ENCODE measurements at places on chromosomes 5 and 9.

- DNase-seq = no peak
Measured at GRCh38 chr5:139861021-139861888, 65.6 kb downstream of the PSD2 start.

GRCh38 chr5:127942246-127943060, 141.1 kb upstream of the SLC12A2 start:
- no peak for DNase-seq

DNA sequence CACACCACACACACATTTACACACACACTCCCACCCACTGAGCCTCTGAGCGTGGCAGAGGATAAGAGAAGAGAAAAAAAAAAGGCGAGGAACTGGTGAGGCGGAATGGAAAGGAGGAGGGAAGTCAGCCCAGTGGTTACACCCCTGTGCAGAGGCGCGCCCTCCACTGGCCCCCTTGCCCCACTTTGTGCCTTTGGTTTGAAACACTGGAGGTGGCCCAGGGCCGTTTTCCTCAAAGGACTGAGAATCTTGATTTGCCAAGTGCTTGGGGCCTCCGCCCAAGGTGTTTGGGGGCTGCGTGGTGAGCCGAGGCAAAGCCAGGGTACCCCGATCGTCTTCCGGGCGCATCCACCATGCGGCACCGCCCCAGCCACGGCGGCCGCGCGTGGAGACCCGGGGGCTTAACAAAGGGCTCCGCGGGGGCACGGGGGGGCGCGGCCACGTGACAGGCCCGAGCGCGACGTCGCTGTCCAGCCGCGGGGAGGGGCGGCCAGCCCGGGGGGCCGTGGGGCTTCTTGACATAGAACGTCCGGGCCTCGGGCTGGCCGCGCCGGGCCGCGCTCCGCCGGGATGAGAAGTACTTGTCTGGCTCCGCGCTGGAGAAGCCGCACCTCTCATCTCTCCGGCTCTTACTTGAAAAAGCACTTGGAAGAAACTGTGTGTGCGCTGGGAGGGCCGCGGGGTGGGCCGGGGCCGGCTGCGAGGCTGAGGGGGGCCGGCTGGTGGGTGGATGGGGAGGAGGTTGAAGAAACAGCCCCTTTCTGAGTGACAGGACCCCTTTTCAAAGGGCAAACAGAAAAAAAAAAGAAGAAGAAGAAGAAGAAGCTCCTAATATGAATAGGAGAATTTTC, 21.0 kb downstream of the NR2F1 start:
- DNase-seq = no peak

- no peak for DNase-seq
Measured at GRCh38 chr9:6564868-6565267, 80.7 kb downstream of the GLDC start.

- no peak for DNase-seq
Measured at GRCh38 chr5:159564031-159564430, 233.7 kb upstream of the IL12B start.

DNA sequence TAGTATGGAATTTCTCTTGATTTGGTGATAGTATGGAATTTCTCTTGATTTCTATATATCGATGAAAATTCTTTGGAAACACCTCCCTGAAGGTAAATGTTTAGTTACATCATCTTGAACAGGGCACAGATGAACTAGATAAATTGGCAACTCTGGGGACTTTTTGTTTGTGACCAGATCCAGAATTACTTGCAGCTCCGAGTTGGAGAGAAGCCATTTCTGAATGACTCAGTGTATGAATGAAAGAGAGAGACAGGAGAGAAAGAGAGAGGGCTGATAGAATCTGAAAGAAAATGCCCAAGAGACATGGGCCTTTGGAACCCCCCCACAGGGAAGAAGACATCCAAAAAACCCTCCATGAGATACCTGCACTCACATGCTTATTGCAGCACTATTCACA, 14.1 kb downstream of the TNFSF15 start:
- no peak for DNase-seq

DNA sequence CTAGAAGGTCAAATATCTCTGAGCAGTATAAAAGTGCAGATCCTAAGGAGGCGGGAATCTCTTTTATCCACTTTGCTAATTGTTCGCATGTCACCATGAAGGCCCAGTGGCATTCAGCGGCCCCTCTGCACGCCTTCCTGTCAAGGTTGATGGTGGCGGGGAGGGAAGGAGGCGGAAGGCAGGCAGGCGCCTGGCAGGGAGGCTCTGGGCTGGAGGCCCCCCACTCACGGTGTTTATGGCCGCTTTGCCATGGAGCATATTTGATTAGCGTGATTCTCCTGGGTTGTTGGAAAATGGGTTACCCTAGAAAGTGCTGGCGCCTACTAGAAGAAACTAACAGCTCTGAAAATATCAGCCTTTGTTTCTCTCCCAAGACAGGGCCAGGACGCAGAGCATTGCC, 209.6 kb downstream of the FSTL4 start:
- no peak for DNase-seq

GRCh38 chr5:143008809-143009521, 238.8 kb downstream of the ARHGAP26 start:
- DNase-seq = peak; percentile 91

GRCh38 chr5:13921578-13921977, 22.9 kb downstream of the DNAH5 start:
- DNase-seq = no peak

DNA sequence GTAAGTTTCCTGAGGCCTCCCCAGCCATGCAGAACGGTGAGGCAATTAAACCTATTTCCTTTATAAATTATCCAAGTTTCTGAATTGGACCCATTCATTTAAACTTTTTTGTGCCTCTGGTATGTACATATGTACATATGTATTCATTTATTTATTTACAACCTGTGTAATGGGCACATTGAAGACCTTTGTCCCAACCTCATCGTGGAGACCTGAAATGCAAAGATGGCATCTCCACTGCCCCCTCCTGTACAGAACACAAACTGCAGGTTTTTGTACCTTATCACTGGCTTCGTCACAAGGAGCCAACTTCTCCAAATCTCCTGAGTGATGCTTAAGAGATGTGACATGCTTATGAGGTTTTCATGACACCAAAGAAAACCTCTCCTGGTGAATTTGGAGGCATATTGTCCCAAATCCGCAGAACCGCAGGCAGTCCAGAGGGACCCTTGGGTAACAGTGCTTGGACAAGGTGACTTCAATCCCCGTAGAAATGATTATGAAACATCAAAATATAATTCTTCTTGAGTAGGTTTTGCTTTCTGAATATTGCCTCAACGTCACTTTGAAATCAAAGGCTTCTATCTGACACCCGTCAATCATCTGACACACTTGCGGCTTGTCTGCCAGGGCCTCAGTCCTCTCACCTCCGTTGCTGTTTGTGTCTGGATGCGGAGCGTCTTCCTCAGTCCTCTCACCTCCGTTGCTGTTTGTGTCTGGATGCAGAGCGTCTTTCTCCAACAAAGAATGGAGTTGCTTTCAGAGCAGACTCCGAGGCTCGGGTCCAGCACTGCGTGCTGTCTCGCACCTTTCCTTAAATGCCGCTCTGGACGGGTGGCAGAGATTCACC, 135.0 kb upstream of the IRX4 start:
- peak; percentile 12 for DNase-seq

DNA sequence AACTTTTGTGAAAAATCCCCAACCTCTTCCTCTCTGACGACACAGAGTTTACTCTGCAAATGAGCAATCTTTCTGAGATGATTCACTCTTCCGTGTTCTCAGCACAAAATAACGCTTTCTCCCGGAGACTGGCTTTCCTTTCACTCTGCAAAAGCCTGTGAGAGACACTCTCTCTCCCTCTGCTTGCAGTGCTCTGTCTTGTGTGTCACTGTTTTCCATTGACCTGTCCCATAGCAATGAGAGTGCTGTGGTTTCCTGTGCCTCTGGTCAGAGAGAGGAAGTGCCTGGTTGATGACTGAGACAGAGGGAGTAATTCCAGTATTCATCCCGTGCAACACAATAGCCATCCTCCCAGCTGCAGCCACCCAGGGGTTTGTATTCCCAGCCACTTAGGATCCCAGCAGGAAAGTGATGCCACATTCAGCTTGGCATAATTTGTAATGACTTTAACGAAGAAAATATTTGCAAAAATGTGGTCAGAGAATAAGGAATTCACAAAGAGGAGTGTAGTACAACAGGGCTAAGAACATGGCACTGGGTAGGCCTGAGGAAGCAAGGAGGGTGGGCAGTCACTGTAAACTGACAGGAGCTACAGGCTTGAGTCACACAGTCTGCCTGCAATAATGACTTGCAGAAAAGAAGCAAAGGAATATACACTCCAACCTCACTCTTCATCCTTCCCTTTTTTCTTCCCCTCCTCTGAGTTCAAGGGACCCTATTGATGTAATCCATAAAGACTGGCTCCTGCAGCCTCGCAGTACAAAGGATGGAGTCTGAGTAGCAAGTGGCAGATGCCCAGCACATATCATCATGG, 463.5 kb upstream of the RGMB start:
- no peak for DNase-seq

- no peak for DNase-seq
Measured at GRCh38 chr9:112551641-112552040, 65.0 kb downstream of the KIAA1958 start.

DNA sequence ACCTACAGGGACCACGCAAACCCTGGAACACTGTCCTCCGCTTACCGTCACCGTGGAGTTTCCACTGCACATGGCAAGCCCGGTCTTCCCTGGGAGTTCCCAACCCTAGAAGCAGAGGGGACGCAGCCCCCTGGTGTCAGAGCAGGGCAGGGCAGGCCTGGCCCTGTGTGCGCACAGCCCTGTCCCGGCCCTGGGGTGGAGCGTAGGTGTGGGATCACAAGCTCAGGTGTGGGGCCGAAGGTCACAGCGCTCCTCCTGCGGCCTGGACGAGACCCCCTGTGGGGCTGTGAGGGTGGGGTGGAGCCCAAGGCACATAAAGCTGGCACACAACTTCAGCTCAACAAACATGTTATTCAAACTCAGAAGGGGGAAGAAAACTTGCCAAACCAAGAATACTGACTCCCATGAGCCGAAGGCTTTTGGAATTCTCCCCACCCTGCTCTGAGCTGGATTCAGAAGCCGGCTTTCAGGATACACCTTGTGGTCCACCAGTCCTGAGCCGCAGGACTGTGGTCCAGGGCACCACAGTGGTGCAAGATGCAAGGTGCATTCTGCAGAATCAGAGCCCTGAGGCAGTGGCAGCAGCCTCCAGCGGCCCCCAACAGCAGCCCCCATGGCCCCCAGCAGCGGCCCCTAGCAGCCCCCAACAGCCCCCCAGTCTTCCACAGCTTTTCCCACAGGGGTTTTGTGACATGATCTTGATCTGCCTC, 11.8 kb upstream of the EXOC3 start:
- no peak for DNase-seq

DNA sequence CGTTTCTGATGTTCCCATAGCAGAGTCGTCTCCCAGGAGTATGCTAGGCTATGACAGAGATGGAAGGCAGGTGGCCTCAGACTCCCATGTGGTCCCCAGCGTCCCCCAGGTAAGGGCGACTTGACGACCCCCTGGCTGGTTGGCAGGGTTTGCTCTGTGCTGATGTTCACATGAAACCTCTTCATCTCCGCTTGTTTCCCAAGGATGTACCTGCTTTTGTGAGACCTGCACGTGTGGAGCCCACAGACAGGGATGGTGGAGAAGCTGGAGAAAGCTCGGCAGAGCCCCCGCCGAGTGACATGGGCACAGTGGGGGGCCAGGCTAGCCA, 108.3 kb downstream of the WNK2 start:
- no peak for DNase-seq

DNA sequence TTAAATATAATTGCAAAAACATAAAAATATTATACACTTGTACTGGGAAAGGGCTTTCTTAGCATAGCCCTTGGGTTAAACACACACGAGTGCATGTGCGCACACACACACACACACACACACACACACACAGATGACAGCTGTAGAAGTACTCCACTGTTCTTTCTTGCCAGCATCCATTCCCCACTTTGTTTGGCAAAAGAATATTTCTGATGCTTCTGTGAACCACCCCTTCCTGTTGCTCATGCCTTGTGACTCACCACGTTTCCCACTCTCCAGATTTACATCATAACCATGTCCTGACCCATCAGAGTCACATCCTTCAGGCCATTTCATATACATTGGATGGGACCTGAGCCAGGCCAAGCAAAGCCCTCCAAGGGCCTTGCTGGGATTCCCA, 280.1 kb downstream of the DNAH5 start:
- DNase-seq = no peak

DNA sequence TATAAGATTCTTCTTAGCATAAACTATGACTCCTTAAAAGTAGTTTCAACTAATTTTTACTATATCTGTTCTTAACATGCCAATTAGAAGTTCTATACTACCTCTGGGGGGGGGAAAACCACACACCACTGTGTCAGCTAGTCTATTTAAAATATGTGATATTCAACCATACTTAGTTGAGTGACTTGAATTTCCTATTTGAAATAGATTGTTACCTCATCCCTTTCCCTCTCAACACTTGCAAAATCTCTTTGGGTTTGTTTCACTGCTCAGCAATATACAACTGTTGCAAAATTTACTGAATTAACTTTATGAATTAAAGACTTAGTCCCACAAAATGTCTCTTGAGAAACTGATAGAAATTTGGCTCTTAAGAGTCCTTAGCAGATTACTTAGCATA, 151.1 kb upstream of the POU5F2 start:
- DNase-seq = no peak

- DNase-seq = no peak
Measured at GRCh38 chr9:129368444-129368978, 190.4 kb upstream of the IER5L start.

- DNase-seq = no peak
Measured at GRCh38 chr5:14816999-14817761, 54.4 kb downstream of the ANKH start.

DNA sequence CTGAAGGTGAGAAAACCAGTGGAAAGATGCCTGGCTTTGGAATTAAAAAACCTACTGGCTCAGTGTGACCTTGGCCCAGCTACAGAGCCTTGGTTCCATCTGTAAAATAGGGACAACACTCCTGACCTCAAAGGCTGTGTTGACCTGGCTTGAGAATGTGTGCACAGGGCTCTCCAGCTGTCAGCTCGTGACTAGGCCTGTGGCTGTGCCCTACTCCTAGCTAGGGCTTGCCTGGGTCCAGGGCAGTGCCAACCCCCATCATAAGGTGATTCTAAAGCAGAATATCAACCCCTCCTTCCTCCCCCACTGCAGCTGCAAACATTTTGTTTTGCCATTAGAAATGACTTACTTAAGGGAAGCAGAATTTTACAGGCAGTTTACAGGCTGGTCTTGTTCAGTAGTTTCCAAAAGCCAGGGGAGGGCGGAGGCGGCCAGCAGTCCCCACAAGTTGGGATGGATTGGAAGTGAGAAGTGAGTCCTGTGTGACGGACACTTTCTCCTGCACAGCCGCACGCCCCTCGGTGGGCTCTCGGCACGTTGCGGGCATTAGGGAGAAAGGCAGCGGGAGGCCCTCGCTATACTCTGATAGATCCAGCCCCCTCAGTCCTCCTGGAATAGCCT, 7.3 kb downstream of the PITX1 start:
- no peak for DNase-seq

- DNase-seq = no peak
Measured at GRCh38 chr5:63963080-63963735, 963 bp upstream of the HTR1A start.

DNA sequence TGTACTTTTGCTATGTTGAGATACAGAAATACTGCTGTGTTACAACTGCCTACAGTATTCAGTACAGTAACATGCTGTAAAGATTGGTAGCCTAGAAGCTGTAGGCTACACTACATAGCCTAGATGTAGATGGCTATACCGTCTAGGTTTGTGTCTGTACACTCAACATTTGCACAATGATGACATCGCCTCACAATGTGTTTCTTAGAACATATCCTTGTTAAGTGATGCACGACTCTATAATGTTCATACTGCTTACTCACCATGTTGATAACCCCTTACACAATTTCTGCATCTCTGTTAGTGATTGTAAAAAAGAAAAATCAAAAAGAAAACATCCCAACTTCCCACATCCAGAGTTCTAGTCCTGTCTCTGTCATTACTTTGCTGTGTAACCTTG, 450.0 kb downstream of the CCDC171 start:
- DNase-seq = no peak

Measured in CD4-positive, alpha-beta memory T cell (primary cell).